Stimulated activated CD8-positive, alpha-beta memory T cell treated with anti-CD3 and anti-CD28 coated beads, Interleukin-2, amount 100 ng/mL, for 1 hour (primary cell): ENCODE measurements at places on chromosomes 3 and 15.

DNA sequence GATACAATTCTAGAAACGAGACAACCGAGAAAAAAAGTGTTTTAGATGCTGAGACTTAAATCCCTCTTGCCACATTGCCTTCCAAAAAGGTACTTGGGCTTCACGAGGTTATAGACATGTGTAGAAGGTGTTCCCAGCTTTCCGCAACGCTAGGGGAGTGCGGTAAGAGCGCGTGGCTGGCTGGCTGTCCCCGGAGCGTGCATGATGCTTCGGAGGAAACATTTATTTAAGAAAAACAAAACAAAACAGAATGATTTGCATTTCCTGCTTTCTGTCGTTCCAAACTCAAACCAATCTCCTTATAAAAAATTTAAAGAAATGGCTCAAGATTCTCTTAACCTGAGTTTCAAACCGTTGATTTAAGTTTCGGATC is 841 bp downstream of the SLC6A20 start:
- no peak for DNase-seq

GRCh38 chr3:55899887-55900286 is 412.8 kb upstream of the WNT5A start:
- no peak for DNase-seq

DNA sequence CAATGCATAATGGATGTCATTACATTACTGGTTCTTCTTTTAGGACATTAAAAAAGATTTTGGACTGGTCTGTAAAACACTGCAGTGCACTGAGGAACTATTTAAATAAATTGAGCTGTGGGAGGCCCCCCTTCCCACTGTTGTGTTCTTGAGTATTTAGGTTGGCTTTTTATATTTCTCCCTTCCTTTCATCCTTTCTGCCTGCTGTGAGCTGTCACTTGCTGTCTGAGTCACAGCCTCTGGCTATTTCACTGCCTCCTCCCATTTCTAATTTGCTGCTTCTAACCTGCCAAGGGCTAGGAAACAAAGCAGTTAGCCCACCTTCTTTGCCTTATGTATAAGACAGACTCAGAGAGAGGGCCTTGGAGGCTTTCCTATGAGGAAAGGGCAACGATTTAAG is 89.0 kb upstream of the FNDC3B start:
- DNase-seq, result no peak

- no peak for DNase-seq
Observed at GRCh38 chr3:124656531-124656930, 73.7 kb upstream of the UMPS start.

GRCh38 chr3:125511420-125512118 is 8.4 kb downstream of the SNX4 start:
- DNase-seq, result no peak

DNA sequence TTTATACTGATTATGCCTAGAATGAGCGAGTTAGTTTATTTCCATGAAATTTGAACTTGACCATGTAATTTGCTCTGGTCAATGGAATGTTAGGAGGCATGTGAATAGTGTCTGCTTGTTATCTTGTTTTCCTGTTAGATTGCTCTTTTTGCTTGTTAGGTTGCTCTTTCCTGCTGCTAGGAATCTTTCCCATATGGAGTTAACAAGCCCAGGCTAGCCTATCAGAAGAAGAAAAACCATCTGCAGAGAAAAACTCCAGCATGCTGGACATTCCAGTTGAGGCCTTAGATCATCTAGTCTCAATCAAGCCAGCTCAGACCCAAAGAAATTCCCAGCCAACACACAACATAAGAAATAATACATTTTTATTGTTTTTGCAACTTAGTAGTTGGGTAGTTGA is 470.2 kb upstream of the AGTR1 start:
- no peak for DNase-seq

GRCh38 chr3:160564949-160565441 is 376 bp downstream of the KPNA4 start:
- no peak for DNase-seq

- no peak for DNase-seq
Observed at GRCh38 chr3:150556792-150557191, 10.2 kb downstream of the EIF2A start.

DNA sequence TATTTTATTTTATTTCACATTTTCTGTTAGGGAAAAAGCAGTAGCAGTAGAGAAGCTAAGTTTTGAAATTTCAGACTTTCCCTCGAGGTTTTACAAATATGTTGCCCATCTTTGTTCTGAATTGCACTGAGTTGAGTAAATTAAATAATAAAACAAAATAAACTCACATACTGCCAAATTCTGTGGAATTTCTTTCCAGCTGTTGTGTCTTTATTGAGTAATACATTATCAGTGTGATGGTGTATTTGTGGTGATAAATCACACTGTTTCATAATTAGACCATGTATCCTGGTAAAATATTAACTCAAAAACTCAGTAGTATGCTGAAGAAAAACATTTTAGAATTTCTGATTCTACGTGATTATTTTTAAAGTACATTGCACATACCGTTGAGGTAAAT is 592.1 kb downstream of the SI start:
- DNase-seq, result no peak

DNA sequence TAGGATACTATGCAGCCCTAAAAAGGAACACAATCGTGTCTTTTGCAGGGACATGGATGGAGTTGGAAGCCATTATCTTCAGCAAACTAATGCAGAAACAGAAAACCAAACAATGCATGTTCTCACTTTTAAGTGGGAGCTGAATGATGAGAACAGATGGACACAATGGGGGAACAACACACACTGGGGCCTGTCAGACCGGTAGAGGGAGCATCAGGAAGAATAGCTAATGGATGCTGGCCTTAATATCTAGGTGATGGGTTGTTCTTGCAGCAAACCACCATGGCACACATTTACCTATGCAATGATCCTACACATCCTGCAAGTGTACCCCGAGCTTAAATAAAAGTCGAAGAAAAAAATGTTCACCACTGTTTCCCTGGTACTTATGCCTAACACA is 17.5 kb downstream of the SENP7 start:
- no peak for DNase-seq

- no peak for DNase-seq
Observed at GRCh38 chr3:37386627-37387230, 212.3 kb upstream of the LRRFIP2 start.

DNA sequence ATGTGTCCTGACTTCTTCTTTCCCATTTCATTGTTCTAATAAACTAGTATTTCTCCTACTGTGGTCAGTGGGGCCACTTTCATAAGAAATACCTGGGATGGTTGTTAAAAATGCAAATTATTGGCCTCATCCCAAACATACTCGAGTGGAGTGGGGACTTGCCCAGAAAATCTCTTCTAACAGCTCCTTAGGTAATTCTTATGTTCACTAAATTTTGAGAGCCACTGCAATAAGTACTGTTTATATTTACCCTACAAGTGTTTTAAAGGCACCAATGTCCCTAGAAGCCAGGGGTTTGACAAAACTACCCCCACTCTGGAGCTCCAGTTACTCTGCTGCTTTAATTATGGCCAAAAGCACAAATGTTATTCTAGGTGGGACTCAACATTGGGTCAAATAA is 70.0 kb upstream of the ACP3 start:
- no peak for DNase-seq

GRCh38 chr3:169676925-169677537 is 13.5 kb upstream of the MECOM start:
- DNase-seq, result no peak

GRCh38 chr15:100334015-100334414 is 7.8 kb downstream of the ADAMTS17 start:
- no peak for DNase-seq

GRCh38 chr15:70170096-70170699 is 72.5 kb upstream of the TLE3 start:
- no peak for DNase-seq
